Activated CD8-positive, alpha-beta T cell treated with anti-CD3 and anti-CD28 coated beads, Interleukin-2, amount 10 ng/mL, durations not matched to agents 7 days and 5 days (primary cell): ENCODE measurements at places on chromosomes 12 and 14. TPM values are rescaled to one million over a fixed set of nuclear protein-coding genes. Genes with fewer than 3 reads are reported as not detected.

Gene ADAM21
- not detected for total RNA-seq

Gene SLCO1B1
- total RNA-seq: not detected

Gene POTEG
- total RNA-seq: not detected

Gene C1S
- total RNA-seq: 0.50 TPM

Gene ZFHX2
- 0.90 TPM for total RNA-seq

Gene PNN
- 103 TPM for total RNA-seq

- no peak for DNase-seq
These were observed 24.5 kb upstream of the ULK1 start for GRCh38 chr12:131869871-131870418.

GRCh38 chr14:24416254-24416931 lies 13.1 kb downstream of the CBLN3 start:
- DNase-seq: no peak

DNA sequence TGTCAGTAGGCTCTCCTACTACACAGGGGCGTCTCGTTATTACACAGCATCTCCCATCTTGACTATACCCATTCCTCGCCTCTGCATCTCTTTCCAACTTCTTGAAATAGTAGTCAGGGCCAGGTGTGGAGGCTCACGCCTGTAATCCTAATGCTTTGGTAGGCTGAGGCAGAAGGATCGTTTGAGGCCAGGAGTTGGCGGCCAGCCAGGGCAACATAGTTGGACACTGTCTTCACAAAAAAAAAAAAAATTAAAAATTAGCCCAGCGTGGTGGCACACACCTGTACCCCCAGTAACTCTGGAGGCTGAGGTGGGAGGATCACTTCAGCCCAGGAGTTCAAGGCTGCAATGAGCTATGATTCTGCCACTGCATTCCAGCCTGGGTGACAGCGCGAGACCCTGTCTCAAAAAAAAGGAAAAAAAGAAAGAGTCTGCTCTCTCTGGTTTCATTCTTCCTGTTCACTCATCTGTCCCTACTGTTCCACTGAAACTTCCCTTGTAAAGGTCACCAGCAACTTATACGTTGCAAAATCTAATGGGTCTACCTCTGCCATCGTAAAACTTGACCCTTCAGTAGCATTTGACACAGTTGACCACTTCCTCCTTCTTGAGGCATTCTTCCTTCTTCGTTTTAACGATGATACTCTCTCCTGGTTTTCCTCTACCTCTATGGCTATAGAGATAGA lies 41.0 kb upstream of the PTGR2 start:
- no peak for DNase-seq
